ENCODE measurements at places on chromosomes 1 and 21. TPM values are rescaled to one million over a fixed set of nuclear protein-coding genes. Genes with fewer than 3 reads are reported as not detected.

GJA9 gene
- not detected for total RNA-seq

- no peak overlapping the region for H3K4me3 ChIP-seq
- no peak overlapping the region for H3K27ac ChIP-seq
- H3K36me3 ChIP-seq: no peaks in the 10 kb centered on the region
- peaks cover 2% of the 10 kb centered on the region for H3K27me3 ChIP-seq
- no peak for DNase-seq
These were observed 23.1 kb upstream of the MCOLN2 start for GRCh38 chr1:85019994-85020393.

DNA sequence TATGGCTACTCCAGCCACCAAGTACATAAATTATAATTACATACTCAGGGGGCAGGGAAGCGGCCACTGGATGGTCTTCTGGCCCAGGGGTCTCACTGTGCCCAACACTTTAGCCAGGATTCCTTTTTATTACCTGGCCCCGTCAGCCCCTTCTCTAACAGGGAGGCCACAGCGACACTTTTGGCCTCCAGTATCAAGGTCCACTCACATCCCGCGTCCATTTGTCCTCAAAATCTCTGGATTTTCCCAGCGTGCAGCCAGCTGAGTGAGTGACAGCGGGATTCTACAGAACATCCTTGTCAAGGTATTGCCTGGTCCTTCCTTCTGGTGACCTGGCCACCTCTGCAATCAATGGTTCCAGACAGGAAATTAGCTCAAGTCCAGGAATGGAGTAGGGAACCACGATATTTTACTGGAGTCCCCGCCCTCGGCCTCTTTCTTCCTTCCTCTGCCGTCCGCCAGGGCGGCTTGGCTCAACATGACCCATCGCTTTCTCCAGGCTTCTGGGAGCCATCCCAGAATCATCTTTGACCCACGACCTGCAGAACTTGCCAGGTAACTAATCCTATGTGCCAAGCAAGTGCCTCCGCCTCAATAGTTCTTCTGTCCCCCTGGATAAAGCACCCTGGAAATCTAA is 2.7 kb upstream of the COL6A2 start:
- no peaks in the 10 kb centered on the region for H3K36me3 ChIP-seq
- H3K27ac ChIP-seq: no peak overlapping the region
- H3K4me1 ChIP-seq: peaks cover 2% of the 10 kb centered on the region

C8A gene
- total RNA-seq: not detected

ICOSLG gene
- 2.8 TPM for total RNA-seq

DNA sequence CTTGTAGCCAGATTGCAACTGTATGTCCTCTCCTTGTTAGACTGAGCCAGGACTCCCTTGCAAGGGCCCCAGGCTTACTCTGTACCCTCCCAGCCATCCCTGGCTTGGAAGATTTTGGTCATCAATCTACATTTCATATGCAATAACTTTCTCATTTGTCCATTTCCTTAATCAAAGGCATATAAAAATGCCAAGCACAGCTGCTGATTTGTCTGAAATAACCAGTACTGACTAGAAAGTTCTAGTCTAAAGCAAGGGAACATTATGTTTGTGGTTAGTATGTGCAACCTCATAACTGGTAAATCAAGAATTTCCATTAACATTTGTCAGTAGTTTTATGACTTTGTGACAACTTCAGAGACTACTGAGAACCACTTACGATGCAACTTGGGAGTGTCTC is 370.2 kb downstream of the ST6GALNAC3 start:
- no peaks in the 10 kb centered on the region for H3K27me3 ChIP-seq
- peaks cover 11% of the 10 kb centered on the region for H3K4me1 ChIP-seq
- H3K4me3 ChIP-seq: no peak overlapping the region
- DNase-seq: no peak
- no peaks in the 10 kb centered on the region for H3K36me3 ChIP-seq

Measured in activated CD4-positive, alpha-beta T cell treated with anti-CD3 and anti-CD28 coated beads for 36 hours (primary cell).